ENCODE measurements at places on chromosomes 12 and 14. TPM values are rescaled to one million over a fixed set of nuclear protein-coding genes. Genes with fewer than 3 reads are reported as not detected.

DNA sequence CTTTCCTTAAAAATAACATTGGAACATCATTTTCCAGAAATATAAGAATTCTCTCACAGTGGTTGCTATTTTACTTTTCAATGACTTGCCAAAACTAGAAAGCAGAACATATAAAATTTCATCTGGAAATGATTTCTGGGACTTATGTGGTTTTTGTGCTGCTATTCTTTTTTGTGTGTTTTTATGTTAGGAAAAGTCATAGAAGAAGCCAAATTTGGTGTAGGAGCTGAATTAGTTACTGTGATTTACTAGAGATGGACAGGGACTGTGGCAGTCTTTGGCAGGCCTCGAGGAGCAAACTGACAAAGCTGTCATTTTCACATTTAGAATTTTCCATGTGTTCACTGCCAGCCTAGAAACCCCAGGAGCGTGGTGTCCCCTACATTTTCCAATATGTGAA is 38.3 kb upstream of the LDHB start:
- no peak for DNase-seq

Gene TRPV4
- not detected for total RNA-seq

DNA sequence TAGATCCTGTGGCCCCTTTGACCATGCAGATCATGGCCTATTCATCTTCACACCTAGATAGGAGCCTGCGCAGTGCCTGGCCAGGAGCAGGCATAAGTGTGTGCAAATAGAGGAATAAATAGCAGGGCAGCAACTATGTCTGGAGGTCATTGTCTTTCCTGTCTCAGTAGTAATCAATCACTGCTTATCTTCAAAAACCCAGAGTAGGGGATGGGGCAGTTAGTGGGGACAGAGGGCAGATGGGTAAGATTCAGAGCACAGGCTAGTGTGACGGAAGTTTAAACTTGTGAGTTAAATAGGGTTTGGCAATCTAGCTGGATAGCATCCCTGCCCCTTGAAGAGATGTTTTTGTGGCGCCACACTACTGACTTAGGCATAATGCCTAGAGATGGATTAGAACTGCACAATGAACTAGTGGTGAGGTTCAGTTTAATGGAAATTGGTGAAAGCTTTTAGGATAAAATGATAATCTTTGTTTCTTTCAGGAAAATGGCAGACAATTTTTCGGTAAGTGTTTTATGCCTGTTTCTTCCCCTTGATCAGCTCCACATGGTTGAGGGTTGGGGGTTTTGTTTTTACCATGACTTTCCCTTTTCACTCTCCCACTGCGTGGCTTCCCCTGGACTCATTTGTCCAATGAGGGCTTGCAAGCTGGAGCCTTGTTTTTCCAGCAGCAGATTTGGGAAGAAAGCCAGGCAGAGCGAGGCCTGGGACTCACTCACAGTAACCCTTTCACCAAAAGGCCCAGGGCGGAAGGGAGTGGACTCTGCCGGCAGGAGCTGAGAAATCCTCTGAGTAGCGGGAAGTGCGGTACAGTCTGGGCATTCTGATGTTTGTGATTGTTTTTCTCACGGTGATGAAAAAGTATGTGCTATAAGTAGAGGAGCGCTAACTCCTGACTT is 8.1 kb downstream of the LGALS3 start:
- DNase-seq: no peak

GRCh38 chr12:2064071-2064507 is 11.3 kb downstream of the CACNA1C start:
- DNase-seq: peak; percentile 23

Gene CACNA1C
- total RNA-seq: 0.02 TPM

DNA sequence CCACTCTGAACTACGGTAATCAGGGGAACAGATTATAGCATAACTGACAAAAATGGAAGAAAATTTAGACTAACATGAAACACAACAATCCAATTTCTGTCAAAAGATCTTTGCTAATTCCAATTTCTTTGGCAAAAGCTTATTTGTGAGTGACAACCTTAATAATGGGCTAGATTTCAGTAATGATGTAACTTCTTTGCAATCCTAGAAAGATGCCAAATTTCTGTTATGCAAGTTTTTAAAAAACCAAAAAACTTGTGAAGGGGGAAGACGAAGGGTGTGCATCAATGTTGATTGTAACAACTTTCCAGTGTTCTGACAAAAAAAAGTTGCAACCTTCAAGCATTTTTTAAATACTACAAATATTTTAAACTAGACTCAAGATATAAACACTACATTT is 59.9 kb downstream of the DICER1 start:
- no peak for DNase-seq

DNA sequence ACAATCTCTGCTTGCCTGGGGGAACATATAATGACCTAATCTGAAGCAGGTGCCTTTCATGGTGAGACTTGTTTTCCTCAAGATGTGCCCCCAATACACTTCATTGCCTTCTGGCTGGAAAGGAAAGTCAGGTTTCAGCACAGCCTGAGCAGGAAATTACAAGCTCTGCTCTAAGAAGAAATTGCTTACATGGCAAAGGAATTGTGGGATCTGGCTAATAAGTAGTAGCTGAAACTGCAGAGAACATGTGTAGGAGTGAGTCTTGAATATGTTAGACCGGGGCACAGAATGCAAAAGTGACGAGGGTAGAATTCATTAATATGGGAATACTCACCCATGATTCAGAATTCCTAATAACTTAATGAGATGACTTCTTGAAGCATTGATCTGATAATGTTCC is 6.3 kb upstream of the CFAP54 start:
- no peak for DNase-seq

- DNase-seq: no peak
Observed at GRCh38 chr12:20272161-20272560, 96.2 kb upstream of the PDE3A start.

GRCh38 chr12:67804168-67804567 is 155.6 kb downstream of the DYRK2 start:
- peak; percentile 75 for DNase-seq

DNA sequence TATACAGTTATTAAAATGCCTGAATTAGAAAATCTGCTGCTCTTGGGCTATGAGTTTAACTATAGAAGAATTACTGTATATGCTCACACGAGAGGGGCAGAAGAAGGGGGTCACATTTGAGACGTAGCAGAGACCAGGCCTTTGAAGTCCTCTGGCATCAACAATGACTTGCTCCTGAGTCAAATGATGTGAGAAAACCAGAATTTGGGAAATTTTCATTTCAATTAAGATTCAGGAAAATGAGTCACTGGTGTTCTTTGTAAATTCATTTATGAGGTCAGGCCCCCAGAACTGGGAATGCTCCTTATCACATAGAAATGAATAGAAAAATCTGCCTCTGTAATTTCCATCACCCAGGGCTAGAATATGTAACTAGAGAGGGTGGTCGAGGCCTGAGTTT is 92.9 kb downstream of the APAF1 start:
- DNase-seq: no peak

Gene BIN2
- total RNA-seq: 41.7 TPM

- DNase-seq: no peak
Observed at GRCh38 chr14:99750746-99751450, 42.3 kb upstream of the EML1 start.

DNA sequence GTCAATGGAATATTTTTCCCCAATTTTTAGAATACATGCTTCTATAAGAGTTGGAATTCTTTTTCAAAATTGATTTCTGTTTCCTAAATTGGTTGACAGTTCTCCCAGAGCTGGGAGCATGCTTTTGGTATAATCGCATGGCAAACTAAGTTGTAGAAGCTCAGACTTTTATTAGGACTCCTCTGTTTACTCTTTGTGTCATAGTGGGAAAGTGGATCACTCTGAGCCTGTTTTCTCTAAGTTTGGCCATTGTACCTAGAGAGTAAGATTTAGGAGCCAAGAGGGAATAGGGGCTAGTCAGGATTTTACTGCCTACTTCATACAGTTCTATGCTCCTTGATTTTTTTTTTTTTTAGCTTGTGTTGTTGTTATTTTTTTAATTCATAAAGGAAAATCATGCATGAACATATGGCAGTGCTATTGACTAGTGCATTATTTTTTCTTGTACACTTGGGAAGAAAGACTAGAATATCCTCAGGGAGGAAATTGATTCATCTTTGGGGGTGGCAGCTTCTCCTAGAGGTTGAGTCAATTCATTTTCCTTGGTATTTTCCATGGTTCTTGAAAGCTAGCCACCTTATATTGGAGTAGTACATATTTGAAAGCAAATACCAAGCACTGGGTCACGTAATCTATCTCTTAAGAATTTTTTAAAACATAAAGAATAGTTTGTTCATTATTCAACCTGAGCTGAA is 77.7 kb upstream of the TRAF3 start:
- DNase-seq: no peak

GRCh38 chr14:100076606-100077005 is 11.4 kb downstream of the EVL start:
- peak; percentile 30 for DNase-seq

DNA sequence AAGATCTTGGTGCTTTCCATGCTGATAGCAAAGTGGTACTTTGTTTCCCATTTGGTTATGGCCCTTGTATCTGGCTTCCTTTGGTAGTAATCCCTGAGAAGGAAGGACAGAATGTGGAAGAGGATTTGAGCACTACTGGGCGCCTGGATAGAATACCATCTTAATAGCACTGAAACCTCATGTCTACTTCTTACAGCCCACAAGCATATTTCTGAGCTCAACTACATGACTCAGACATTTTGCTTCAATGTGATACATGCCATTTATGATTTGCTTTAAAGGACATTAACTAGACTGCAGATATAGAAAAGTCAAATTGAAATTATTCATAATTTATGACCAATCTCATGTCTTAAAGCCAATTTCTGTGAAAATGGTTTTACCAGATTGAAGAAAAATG is 80.4 kb downstream of the LIN7A start:
- no peak for DNase-seq

Gene ATL1
- 1.1 TPM for total RNA-seq

DNA sequence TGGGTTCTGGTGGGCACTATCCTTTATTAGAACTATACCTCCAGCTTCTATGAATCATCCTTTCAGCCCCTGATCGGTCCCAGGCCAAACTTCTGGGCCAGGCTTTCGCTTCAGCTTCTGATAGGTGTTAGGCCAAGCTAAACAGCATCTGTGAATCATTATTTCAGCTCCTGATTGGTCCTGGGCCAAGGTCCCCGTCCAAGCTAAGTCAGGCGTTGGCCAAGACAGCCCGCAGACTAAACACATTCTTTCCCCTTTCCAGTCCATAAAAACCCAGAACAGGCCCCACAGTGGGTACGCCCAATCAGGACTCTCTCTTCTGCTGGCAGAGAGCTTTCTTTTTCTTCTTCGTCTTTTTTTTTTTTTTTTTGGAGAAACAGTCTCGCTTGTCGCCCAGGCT is 1808.9 kb upstream of the SEL1L start:
- DNase-seq: no peak

DNA sequence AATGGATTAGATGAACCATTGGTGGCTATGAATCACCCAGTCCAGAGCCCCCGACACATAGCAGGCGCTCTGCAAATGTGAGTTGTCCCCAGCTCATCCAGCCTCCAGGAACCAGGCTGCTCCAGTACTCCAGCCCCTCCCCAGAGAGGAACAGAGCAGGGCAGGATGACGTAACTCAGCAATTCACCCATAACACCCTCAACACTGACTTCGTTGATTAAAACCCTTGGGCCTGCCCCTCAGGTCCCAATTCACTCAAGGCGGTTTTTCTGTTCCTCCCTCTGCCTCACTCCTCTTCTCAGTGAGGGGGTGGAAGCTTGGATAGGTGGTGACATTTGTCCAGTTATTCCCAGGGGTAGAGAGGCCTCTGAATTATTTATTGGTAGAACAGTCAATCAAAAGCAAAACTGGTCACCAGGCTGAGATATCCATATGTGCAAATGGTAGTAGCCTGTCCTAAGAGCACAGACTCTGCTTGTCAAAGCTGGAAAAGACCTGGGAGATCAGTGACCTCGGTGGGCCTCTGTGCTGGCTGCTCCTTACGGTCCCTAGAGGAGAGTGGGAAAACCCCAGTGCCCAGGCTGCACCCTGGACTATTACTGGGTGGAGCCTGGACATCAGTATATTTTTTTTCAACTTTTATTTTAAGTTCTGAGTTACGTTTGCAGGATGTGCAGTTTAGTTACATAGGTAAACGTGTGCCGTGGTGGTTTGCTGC is 97.0 kb downstream of the CMKLR1 start:
- DNase-seq: no peak

Gene ZNF891
- 1.8 TPM for total RNA-seq

DNA sequence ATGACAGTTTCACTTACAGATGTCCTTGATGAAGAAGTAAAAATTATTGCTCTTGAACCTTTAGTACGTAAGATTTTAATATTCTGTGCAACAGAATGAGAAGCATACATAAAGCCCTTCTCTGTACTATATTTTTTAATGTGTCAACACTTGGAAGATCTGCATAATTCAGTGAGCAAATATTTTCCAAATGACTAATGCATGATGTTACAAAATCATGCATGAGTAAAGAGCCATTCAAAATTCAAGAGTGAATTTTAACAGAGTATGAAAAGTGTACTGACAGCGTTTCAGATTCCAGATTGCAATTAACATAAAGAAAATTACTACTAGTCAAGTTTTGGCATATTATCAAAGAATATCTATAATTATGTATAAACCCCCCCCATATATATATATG is 101.4 kb upstream of the BBS10 start:
- DNase-seq: no peak

DNA sequence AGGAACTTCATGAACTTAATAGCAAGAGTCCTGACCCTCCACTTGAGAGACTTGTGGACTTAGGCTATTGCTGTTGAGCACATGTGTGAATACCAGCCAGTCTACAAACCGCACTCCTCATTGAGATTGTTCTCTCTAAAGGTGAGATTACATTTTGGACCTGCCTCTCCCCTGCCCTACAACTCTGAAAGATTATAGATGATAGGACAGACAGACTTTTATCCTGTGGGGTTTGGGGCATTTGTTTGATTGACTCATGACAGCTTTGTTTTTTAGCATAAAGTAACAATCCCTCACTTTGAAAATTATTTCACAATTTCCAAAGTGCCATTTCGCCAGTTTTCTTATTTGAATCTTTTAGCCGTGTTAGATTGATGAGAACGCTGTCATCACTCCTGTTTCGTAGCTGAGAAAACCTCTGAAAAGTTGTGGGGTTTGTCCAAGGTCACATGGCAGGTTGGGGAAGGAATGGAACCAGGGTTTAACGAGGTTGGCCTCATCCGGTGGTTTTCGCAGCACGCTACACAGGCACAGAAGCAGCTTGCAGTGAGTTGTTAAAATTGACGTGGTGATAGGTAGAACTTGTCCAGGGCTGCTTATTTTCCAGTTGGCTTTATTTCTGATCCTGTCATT is 836 bp downstream of the EVL start:
- peak; percentile 92 for DNase-seq

Gene PLEK2
- total RNA-seq: not detected

DNA sequence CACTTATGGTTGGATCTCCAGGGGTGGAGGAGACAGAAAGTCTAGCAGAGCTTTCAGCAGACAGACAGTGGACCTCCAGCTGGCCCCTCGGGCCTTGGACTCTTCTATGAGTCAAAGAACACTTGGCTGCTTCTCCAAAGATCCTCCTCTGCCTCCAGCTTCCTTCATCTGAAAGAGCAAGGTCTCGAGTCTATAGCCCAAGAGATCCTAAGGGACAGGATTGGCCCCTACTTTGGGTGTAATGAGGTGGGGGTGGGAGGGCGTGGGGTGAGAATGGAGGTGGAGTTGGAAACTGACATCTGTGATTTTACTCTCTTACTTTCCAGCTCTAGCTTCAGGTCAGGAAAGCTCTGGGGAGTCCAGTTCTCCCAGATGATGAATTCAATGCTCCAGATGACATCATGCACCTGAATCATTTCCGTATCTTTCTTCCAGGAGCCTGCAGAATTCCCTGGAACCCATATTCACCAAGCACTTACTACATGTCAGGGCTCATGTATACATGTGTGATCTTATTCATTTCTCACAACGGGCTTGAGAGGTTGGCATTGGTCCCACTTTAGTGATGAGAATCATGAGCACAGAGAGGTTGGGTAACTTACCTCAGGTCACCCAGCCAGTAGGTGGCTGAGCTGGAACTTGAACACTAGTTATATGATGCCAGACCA is 10.2 kb upstream of the PGF start:
- DNase-seq: no peak

Data from activated CD8-positive, alpha-beta T cell treated with anti-CD3 and anti-CD28 coated beads for 36 hours (primary cell).